Activated CD8-positive, alpha-beta memory T cell treated with anti-CD3 and anti-CD28 coated beads for 1 hour (primary cell): ENCODE measurements at places on chromosomes 6 and 20.

DNA sequence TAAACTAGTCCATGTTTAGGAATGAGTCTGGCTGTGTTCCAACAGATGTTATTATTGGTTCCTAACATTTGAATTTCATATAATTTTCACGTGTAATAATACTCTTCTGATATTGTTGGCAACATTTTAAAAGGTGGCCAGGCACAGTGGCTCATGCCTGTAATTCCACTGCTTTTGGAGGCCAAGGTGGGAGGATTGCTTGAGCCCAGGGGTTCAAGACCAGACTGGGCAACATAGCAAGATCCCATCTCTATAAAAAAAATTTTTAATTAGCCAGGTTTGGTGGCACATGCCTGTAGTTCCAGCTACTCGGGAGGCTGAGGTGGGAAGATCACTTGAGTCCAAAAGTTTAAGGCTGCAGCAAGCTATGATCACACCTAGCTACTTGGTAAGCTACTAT, 116.2 kb downstream of the MTHFD1L start:
- DNase-seq: no peak

- DNase-seq: no peak
These were observed 79.8 kb downstream of the PSMB1 start for GRCh38 chr6:170473301-170473717.

GRCh38 chr6:106122938-106123656, 37.0 kb downstream of the PRDM1 start:
- DNase-seq: no peak

DNA sequence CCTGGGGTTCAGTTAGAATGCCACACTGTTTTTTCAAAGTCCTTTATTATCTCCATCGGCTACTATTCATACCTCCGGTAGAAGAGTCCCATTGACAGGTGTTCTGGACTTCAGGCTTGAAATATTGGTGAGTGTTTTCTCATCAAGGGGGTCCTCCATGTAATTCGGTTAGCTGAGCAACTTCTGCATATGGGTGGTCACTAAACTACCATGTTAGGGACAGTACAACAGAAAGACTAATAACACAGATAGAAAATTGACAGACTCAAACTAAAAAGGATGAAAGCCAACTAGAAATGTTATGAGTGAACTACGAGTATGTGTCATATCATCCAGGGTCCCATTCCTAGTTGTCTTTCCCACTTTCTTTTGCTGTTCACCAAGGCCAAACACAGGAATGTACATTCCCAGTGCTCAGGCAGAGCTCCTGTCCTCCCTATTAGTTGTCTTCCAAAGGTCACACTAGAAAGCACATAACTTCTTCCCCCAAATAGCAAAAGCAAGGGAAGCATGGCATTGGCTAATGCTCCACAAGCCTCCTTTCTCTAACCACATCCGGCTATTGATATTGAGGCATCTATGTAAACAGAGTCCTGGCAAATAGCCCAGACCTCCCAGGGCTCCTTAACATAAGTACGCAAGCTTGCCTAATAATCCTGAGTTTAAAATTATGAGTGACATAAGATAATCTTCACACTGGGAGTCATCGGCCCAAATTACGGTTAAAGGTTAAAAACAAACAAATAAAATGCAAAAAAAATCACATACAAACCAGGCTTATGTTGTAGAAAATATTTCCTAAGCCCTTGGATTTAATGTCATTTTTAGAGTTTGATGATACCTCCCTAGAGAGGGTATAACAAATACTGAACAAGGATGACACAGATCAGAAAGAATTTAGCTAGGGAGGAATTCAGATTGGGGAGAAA, 13.2 kb downstream of the CCN2 start:
- no peak for DNase-seq
